Fibroblast of skin of left quadriceps (primary cell): ENCODE measurements at places on chromosomes 12 and 14.

DNA sequence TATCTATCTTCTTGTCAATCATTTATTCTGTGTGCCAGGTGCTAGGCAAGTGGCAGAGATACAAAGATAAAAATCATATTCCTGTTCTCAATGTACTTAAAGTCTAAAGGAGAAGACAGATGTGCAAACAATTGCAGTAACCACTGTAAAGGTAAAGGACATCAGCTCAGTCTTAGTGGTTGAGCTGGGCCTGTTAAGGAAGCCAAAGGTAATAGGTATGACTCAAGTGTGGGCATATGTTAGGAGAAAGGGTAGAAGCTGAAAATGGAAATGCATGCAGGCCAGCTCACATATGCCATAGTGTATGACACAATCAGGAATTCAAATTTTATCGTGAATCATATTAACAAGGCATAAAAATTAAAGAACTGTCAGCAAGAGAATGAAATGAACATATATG lies 49.8 kb downstream of the FAR2 start:
- no peak for DNase-seq

GRCh38 chr12:105329926-105330282 lies 587 bp upstream of the C12orf75 start:
- no peak for DNase-seq

DNA sequence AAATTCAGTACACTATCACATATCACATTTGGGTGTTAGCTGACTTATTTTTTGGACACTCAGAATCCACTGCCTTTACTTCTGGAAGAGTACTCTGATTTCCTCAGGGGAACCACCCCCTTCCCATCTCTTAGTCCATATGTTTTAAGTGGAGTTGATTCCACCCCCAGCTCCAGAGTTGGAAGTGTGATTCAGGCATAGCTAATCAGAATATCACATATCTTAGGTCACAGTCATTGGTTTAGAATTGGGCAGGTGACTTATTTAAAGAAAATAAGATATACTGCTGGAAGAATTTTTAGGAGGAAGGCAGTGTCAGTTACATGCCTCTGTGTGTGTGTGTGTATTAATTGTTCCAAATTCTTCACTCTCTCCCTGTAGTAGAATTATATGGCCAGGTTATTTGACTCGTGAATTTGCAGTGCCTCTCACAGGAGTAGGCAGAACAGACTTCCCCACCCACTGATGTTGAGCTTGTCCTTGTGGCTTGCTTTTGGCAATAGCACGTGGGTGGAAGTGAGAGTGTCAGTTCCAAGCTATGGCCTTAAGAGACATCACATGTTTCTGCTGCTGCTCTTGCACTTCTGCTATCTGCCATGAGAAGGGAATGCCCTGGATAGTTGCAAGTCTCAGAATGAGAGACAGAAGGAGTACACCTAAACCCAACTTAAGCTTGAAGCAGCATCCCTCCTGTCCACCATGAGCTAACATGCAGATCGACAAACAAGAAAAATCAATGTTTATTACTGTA lies 6.4 kb upstream of the GAS2L3 start:
- no peak for DNase-seq

DNA sequence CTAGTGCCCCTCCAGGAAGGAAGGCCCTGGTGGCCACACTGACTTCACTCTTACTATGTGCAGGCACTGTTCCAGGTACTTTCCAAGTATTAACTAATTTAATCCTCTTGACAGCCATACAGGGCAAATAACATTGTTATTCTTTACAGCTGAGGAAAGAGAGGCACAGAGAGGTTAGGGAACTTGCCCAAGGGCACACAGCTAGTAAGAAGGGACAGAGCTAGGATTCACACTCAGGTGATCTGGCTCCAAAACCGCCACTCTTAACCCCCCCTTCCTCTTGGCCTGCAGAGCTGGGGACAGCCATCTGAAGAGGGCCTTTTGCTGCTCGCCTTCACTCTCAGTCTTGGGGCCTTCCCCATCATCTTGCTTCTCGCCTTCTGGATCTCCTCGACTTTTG lies 4.0 kb downstream of the JDP2 start:
- no peak for DNase-seq

GRCh38 chr12:131550121-131550520 lies 160.8 kb upstream of the SFSWAP start:
- DNase-seq = no peak
